ENCODE measurements at places on chromosomes 7 and 10.

- no peak for DNase-seq
These were observed 302.0 kb downstream of the ETV1 start for GRCh38 chr7:13687500-13687899.

GRCh38 chr10:133475425-133475734 lies 21.6 kb downstream of the SCART1 start:
- DNase-seq: peak; percentile 39

DNA sequence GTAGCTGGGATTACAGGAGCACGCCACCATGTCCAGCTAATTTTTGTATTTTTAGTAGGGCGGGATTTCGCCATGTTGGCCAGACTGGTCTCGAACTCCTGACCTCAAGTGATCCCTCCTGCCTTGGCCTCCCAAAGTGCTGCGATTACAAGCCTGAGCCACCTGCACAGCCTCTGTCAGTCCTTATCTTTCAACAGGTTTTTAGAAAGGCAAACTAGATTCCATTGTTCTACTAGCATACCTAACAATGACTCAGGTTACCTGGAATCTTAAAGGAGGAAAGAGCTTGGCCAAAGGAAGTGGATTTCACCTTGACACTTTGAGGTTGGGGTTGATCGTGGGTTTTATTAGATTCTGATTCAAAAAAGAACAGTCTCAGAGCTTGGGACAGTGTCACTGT lies 3.2 kb downstream of the ABCC2 start:
- DNase-seq: no peak

- DNase-seq: no peak
These were observed 38.4 kb upstream of the ANAPC16 start for GRCh38 chr10:72177454-72177853.

GRCh38 chr7:42262964-42263363 lies 26.0 kb upstream of the GLI3 start:
- DNase-seq: no peak

DNA sequence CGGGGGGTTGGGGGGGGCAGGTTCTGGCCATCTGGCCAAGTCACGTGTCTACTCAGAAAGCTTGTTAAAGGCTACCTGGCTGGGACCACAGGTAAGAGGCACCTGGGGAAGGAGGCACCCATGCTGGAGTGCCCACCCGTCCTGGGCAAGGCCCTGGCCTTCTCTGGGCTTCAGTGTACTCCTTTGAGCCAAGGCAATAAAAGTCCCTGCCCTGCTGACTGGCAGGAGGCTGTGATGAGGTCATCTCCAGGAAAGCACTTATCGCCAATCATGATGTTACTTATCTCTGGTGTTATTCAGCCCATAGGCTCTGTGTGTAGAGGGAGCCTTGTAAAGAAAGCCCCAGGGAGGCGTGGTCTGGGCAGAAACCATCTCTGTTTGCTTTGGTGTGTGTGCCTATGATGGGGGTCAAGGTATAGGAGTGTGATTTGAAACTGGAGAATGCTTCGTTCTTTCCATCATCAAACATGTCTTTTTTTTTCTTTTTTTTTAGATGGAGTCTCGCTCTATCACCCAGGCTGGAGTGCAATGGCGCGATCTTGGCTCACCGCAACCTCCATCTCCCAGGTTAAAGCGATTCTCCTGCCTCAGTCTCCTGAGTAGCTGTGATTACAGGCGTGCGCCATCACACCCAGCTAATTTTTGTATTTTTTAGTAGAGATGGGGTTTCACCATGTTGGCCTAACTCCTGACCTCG lies 2.5 kb upstream of the CLDN4 start:
- peak; percentile 50 for DNase-seq

- DNase-seq: no peak
These were observed 302.1 kb downstream of the ADK start for GRCh38 chr10:74453169-74453568.

- no peak for DNase-seq
These were observed 125.7 kb downstream of the OAT start for GRCh38 chr10:124292911-124293615.

GRCh38 chr10:109025172-109025571 lies 898.1 kb downstream of the XPNPEP1 start:
- no peak for DNase-seq

DNA sequence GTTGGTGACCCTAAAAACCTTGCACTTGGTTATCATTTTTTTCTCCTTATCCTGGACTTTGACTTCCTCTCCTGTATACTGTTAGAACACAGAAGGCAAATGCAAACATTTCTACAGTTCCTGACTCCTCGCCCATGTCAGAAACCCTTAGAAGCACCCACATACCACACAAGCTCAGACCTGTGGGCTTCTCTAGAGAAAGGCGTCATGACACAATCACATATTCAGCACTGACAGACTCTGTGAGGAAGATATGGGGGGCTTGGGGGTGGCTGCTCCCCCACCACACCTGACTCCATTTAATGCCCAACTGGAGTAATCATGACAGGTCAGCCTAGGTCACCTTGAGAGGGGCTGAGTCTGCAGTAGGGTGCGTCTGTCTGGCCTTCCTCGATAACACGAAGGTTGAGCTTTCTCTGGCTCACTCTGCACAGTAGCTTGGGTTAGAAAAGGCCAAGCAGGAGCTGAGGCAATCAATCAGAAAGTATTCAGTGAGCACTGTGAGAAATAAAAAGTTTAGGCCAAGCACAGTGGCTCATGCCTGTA lies 50.9 kb downstream of the CCDC3 start:
- DNase-seq: no peak

DNA sequence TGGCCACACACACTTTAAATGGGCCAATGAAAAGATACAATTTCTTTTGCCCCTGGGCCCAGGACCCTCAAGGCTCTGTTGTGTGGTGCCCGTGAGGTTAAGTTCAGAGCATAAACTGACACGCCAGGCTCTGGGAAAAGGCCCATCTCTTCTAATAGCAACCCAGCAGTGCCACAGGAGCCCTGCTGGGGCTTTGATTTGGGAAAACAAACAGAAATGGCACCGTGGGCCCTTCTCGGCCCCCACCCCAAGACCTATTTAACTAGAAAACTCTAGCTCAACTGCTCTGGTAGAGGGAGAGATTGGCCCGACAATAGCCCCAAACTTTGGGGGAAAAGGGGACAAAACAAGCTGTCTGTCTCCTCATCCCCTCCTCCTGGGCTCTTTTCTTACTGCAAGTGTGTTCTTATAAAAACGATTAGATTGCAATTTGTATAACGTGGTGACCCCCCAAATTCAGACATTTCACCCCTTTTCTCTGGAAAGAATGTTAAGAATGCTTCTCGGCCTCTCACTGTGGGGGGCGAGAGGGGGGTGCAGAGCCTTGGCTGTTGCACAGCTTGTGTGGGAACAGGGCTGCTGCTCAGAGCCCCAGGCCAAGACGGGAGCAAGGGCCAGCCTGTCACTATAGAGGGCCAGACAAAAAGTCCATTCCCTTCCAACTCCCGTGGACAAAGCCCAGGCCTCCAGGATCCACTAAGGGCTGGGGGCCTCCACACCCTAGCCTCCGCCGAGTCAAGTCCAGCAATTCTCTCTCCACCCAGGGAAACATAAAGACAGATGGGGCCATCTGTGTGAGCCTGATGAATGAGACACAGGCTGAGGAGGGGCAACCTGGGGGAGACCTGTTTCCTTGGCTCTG lies 26.8 kb downstream of the DPCD start:
- DNase-seq: no peak

DNA sequence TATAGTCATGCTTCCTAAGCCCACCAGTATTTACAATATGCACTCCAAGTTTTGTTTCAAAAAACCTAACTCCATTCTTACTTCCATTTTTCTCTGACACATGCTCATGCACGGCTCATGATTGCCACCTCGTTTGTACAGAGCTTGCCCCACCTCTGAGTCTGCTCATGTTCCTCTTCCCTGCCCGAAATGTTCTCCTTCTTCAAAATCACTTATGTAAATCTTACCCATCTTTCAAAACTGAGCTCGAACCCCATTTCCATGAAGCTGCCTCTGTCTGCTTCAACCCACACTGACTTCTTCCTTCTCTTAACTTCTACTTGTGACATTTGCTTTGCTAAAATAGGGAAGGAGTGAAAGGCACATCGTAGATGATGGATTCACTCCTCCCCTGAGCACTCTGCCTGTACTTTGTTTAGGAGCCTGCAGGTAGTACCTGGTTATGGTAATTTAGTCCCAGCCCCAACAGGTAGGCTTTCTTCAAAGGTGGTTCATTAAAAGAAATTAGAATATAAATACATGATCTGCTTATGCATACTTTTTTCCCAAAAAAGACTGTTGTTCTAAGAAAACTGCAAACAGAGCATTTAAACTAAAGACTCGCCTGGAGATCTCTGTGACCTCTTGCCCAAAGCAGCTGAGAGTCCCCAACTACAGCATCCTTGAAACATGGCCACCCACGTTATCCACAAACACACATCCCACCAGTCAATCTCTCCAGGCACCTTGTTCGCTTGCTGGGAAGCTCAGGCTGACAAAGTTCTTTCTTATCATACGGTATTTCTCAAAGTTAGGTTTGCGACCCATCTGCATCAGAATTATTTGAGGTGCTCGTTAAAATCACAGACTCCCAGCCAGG lies 172.0 kb downstream of the DGKI start:
- no peak for DNase-seq

GRCh38 chr7:70805360-70805759 lies 326.6 kb upstream of the GALNT17 start:
- no peak for DNase-seq

GRCh38 chr7:79452032-79452494 lies 1.4 kb downstream of the MAGI2 start:
- peak; percentile 38 for DNase-seq

GRCh38 chr10:127364034-127364433 lies 167.6 kb upstream of the INSYN2A start:
- no peak for DNase-seq

DNA sequence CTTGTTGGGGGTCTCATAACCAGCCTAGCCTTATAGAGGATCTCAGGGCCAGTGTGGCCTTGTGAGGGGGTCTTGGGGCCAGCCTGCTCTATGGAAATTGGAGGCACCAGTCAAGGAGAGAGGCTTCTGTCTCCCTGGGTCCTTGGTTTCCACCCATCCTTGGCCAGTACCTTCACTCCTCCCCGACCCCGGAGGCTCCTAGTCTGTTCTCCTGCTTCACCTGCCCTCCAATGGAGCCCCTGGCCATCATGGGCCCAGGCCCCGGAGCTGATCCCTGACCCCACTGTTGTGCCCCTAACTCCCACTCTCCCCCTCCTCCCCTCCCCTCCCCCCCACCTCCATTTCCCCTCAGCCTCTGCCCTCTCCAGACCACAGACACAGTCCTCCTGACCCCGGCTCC lies 29.7 kb downstream of the RASGEF1A start:
- DNase-seq: no peak

DNA sequence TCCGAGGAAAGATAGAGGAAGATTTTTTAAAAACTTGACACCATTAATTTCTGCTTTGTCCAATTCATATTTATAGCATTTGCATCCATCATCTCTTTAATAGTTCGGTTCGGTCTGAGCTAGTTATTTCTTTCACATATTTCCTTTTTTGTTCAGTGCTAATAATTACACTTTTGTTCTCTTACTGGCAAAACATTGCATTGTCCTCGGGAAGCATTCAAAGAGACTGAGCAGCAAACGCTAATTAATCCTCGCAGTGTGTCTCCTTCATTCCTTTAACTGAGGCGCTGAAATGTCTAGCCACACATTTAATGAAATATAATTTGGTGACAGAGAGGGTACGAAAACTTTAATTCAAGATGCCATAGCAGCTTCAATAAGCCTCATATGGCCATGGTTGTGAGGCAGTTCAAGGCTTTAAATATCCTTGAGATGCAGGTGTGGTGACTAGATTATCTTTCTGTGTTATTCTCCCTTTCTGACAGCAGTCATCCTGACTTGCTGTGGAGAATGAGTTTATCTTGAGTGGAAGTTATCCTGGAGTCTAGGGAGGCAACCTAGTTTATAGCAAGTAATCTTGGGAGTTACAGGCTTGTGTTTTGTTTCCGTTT lies 431.4 kb downstream of the SDK1 start:
- DNase-seq: no peak

DNA sequence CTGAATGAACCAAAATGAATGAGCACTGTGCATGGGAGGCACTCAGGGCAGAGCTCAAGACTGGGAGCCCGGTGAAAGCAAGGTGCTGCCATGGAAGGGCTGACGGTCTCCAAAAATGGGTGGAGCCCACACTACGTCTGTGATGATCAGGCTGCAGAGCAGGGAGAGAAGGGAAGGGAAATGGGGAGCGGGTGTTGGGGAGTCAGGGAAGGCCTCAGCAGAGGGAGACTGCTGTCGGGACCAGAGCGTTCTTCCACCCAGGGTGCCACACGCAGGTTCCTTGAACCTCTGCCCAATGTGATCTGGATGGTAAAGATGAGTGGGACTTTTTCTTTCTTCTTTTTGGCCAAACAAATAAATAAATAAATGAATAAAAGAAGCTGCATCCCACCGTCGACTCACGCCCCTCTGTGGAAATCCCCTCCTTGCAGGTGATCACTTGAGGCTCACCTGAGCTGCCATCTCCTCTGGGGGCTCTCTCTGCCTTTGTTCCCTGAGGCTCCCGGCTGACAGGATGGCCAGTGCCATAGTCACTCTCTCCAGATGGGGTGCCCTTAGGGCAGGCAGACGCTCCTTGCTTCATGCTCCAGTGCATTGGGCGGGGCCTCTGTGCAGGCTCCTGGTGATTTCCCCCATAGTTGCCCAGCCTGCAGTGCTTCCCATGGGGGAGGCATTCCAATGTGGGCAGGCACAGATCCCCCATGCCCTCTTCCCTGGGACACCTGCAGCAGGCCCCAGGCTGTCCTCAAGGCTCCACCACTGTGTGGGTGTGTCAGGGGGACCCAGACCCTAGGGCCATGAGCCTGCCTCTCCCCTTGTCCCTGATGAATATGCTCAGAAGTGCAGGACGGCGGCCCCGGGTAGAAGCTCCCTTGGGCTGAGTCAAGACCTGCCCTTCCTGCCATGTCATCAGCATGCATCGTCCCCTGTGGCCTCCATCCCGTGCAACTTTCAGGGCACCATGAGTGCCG lies 131.8 kb downstream of the PTPN20 start:
- no peak for DNase-seq

- no peak for DNase-seq
These were observed 5.5 kb upstream of the IQUB start for GRCh38 chr7:123539871-123540270.

- no peak for DNase-seq
These were observed 17.1 kb downstream of the PDLIM1 start for GRCh38 chr10:95273393-95274312.

GRCh38 chr10:109741712-109742111 lies 181.6 kb downstream of the XPNPEP1 start:
- DNase-seq: no peak

GRCh38 chr7:159117366-159118196 lies 27.1 kb downstream of the VIPR2 start:
- DNase-seq: no peak

- no peak for DNase-seq
These were observed 41.8 kb upstream of the STEAP1B start for GRCh38 chr7:22541789-22542188.

DNA sequence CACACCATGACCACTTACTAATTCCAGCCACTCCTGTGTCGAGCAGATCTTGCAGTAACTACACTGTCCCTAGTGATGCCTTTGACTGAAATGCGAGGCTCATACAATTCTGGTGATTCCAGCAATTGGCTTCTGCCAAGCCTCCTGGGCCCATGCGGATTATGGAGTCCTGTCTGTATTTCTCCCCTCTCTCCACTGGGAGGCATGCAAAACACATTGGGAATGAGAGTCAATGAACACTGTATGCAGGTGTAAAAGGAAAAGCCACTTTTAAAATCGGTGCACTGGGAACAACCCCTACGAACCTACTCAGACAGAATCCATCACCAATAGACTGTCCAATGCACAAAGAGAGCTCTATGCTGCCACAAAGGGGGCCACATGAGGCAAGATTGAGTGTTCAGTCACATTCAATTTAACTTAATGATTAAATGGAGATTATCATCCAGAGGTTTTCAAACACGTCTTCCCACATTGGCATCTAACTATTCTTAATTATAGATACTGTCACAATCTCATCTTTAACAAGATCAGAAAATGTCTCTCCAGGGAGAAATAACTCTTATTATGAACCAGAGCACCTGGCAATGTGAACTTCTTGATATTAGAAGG lies 550.6 kb downstream of the GLRX3 start:
- no peak for DNase-seq

Measured in activated CD4-positive, alpha-beta T cell treated with anti-CD3 and anti-CD28 coated beads for 36 hours (primary cell).